Kidney epithelial cell (primary cell): ENCODE measurements at places on chromosomes 4 and X. TPM values are rescaled to one million over a fixed set of nuclear protein-coding genes. Genes with fewer than 3 reads are reported as not detected.

The P2RY10 gene
- not detected in 2 replicates for total RNA-seq

The NALF2 gene
- total RNA-seq = 3.6 and 4.6 TPM in 2 replicates

The LRCH2 gene
- 3.7 and 5.1 TPM in 2 replicates for total RNA-seq

The MAGEA9B gene
- total RNA-seq = 0.17 TPM in 1 of 2 replicates, not detected in the other

The UGT2B7 gene
- 42.7 and 45.9 TPM in 2 replicates for total RNA-seq

The TBX22 gene
- not detected in 2 replicates for total RNA-seq

The GLRB gene
- 5.9 and 11.6 TPM in 2 replicates for total RNA-seq

The RPL9 gene
- 5,053 and 6,223 TPM in 2 replicates for total RNA-seq

The EXOC1L gene
- not detected in 2 replicates for total RNA-seq

The EMCN gene
- total RNA-seq = 0.25 and 0.34 TPM in 2 replicates

The DYNLT3 gene
- 28.2 and 35.6 TPM in 2 replicates for total RNA-seq

The H2BW2 gene
- total RNA-seq = not detected in 2 replicates

The F11 gene
- total RNA-seq = not detected in 2 replicates

The SPANXC gene
- total RNA-seq = not detected in 2 replicates

The TEX13B gene
- not detected in 2 replicates for total RNA-seq

The FMR1 gene
- total RNA-seq = 22.5 and 24.0 TPM in 2 replicates

The GJB1 gene
- not detected in 2 replicates for total RNA-seq

The ZNF732 gene
- total RNA-seq = 0.79 and 1.2 TPM in 2 replicates

The ETFDH gene
- total RNA-seq = 10.5 and 13.3 TPM in 2 replicates

The SLITRK4 gene
- 3.4 and 5.1 TPM in 2 replicates for total RNA-seq

The PLAC8 gene
- 0.21 TPM in 1 of 2 replicates, not detected in the other for total RNA-seq

The ASB11 gene
- not detected in 2 replicates for total RNA-seq

The RPL10 gene
- 8,307 and 11,298 TPM in 2 replicates for total RNA-seq

The TEX13C gene
- total RNA-seq = not detected in 2 replicates

The CYBB gene
- total RNA-seq = 0.27 and 0.38 TPM in 2 replicates

The CD99L2 gene
- 28.1 and 29.8 TPM in 2 replicates for total RNA-seq

The CT45A3 gene
- not detected in 2 replicates for total RNA-seq

The NAA11 gene
- not detected in 2 replicates for total RNA-seq

The RTL5 gene
- total RNA-seq = 2.3 and 2.7 TPM in 2 replicates

The IL2 gene
- total RNA-seq = not detected in 2 replicates

The NXF3 gene
- not detected in 2 replicates for total RNA-seq

The HTT gene
- total RNA-seq = 43.8 and 72.6 TPM in 2 replicates

The CPEB2 gene
- 13.0 and 13.4 TPM in 2 replicates for total RNA-seq

The FGFR3 gene
- total RNA-seq = 2.1 and 3.2 TPM in 2 replicates

The VCX3B gene
- not detected in 2 replicates for total RNA-seq

The SUPT20HL1 gene
- not detected in 2 replicates for total RNA-seq

The SLC6A8 gene
- total RNA-seq = 35.0 and 36.0 TPM in 2 replicates

The VCX3A gene
- 0.25 TPM in 1 of 2 replicates, not detected in the other for total RNA-seq

The UTP3 gene
- 24.5 and 25.3 TPM in 2 replicates for total RNA-seq

The CENPU gene
- total RNA-seq = 5.9 and 8.7 TPM in 2 replicates

The ENPEP gene
- total RNA-seq = 4.6 TPM in 2 replicates

The RHOH gene
- not detected in 2 replicates for total RNA-seq

The TLR3 gene
- total RNA-seq = 5.8 and 7.6 TPM in 2 replicates

The TGIF2LX gene
- total RNA-seq = not detected in 2 replicates

The ITIH6 gene
- not detected in 2 replicates for total RNA-seq

The TMEM184C gene
- total RNA-seq = 37.6 and 46.5 TPM in 2 replicates

The PYURF gene
- 79.5 and 88.2 TPM in 2 replicates for total RNA-seq

The CXorf49 gene
- 52.7 and 80.7 TPM in 2 replicates for total RNA-seq

The RNF175 gene
- total RNA-seq = 1.0 and 2.0 TPM in 2 replicates

The HPSE gene
- 0.21 and 1.3 TPM in 2 replicates for total RNA-seq

The PCSK1N gene
- 42.5 and 66.6 TPM in 2 replicates for total RNA-seq

The GAGE12H gene
- not detected in 2 replicates for total RNA-seq

The FRMD7 gene
- not detected in 2 replicates for total RNA-seq

The SYTL4 gene
- 3.2 and 3.3 TPM in 2 replicates for total RNA-seq

The CCNI gene
- 388 and 406 TPM in 2 replicates for total RNA-seq
